ENCODE measurements at places on chromosomes 13 and 19.
A peak's percentile ranks its signal among the peaks of the same experiment; 100 is the strongest.

DNA sequence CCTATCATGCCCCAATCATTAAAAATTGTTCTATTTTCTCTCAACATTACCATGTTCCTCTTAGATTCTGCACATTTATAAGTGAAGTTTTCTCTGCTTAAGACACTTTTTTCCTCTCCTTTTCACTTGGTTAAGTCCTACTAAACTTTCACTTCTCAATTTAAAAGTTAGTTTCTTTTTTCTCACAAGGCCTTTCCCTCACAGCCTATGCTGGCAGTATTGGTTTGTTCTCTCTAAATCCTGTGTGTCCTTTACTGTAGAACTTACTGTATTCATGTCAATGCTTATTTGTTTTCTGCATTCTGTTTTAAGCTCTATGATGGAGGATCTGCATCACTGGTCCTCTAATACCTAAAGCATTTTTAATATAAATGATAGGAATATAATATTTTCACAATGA is 2816.6 kb downstream of the PCDH9 start:
- no peak for DNase-seq

DNA sequence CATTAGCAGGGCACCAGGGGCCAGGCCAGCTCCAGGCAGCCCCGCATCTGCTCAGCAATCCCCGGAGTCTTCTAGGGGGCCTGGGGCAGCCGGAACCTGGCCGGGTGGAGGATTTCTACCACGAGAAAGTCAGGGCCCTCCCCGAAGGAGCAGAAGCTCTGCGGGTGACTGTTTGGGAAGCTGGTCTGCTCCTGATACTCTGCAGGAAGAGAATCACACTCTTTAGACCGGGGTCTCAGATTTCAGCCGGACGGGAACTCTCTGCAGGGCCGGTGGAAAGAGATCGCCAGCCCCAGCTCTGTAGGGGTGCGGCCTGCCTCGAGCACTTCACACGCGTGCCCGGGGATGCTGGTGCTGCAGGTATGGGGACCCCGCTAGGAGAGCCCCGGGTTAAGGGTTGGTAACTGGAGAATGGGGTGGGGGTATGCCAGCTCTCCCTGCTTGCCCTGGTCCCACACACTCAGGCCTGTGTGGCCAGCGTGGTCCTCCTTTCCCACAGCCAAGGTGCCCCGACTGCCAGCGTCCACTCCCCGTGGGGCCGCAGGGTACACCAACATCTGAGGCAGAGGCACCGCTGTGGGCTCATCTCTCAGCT is 20.1 kb downstream of the RASA3 start:
- DNase-seq: no peak

GRCh38 chr13:51318015-51318414 is 21.5 kb upstream of the SERPINE3 start:
- DNase-seq: no peak

GRCh38 chr13:35957996-35958395 is 173.2 kb downstream of the DCLK1 start:
- no peak for DNase-seq

GRCh38 chr19:41705393-41706174 is 2.8 kb upstream of the CEACAM5 start:
- DNase-seq: no peak

DNA sequence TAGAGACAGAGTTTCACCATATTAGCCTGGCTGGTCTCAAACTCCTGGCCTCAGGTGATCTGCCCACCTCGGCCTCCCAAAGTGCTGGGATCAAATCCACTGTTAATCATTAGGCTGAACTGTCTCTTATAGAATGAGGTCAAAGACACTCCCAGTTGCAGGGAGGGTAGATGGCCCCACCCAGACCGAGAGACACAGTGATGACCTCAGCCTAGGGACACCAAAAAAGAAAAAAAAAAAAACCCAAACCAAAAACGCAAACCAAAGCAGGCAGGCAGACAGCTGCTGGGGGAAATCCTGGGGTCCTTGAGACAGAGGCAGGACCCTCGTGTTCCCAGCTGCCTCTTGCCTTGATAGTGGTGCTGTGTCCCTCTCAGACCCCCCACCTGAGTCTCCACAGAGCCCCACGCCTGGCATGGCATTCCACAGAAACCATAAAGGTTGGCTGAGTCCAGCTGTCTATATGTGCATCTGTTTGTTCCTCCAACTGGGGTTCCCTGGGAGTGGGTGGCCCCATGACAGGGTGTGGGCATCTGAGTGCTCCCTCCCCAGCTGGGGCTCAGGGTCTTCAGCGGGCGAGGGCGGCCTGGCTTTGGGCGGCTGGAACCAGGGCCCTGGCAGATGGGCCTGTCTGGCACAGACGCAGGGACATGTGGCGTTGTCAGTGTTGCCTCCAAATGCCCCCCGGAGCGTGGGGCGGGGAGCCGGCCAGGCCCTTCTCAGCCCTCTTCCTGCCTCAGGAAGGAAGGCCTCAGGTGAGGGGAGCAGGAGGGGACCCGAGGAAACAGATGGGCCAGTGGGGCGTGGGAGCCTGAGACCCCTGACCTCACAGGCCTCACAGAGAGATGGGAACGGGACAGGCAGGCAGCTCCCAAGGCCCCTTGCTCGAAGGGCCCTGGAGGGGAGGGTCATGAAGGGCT is 5.2 kb downstream of the DAND5 start:
- DNase-seq: no peak

DNA sequence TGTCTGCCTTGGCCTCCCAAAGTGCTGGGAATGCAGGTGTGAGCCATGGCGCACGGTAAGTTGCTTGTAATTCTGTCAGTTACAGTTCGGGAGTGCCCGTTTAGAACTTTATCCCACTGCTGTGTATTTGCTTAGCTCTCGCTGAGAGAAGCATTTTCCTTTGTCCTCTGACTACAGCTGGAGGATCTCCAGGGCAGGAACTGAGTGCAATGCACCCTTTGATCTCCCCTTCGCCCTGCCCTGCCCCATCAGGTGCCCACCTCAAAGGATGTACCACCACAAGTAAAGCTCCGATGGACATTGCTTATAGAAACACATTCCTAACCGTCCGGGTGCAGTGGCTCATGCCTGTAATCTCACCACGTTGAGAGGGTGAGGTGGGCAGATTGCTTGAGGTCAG is 6.5 kb downstream of the BRME1 start:
- no peak for DNase-seq

DNA sequence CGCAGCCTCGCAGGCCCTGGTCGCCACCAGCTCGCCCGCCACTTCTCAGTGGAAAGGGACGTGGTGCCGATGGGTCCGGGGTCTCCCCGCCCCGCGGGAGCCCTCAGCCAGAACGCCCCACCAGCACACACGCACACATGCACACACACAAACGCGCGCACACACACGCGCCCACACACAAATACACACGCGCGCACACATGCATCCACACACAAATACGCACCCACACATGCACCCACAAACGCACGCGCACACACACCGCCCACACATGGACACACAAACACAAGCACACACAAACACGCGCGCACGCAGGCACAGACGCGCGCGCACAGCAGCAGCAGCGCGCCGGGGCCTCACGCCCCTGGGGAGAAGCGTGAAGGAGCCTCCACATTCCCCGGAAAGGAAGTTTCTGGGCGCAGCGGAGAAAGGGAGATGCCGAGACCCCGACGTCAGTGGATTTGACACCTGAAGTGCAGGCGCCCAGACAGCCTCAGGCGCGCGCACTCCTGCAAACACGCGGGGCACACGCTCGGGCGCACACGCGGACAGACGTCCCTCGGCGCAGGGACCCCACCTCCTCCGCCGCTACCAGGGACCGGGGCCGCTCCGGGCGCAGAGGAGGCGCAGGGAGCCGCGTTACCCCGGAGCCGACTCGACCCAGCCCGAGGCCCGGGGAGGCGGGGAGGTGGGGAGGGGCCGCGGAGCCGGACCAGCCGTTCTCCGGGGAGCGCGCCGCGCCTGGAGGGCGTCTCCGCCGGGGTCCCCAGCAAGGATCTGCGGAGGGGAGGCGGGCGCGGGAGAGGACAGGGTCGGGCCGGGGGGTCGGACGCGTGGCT is 622 bp downstream of the RASA3 start:
- DNase-seq: peak; percentile 58

DNA sequence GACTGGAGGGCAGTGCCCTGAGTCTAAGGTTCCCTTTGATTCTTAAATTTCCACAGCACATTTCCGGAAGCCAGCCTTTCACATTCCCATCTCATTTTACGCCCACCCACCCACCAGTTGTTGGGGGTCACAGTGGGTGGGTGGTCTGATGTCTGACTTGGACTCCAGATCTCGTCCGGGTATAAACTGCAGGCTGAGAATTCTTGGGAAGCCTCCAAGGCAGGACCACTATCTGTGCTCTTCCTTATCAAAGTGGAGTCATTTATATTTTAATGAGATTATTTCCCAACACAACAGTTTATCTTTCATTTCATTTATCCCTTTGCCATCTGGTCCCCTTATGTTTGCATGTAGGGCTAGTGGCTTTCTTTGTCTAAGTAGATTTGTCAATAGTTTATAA is 3.6 kb upstream of the FAM124A start:
- no peak for DNase-seq

DNA sequence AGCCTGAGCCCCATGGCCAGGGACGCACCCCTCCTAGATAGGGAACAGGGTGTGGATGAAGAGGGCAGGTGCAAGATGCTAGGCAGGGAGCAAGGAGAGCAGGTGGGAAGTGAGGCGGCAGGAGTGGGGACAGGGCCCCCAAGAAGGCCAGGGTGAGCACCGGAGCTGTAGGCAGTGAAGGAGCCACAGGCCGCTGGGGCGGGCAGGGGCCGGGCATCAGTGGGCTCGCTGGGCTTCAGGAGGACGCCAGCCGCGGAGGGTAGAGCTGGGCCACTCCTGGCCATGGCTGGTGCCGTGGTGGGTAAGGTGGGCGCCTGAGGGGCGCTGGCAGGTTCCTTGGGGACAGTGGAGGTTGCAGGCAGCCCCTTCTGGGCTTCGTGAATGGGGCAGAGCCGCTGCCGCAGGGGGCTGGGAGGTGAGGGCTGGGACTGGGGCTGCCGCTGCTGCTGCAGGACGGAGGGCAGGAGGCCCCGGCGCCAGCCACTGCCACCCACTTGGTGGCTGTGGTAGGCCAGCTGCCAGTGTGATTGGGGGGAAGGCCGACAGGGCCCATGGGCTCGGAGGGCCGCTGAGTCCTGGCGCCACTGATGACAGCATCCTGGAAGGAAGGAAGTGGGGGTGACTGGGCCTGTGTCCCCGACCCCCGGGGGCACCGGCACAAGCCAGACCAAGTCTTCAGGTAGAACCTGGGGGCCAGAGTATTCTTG is 2.1 kb downstream of the NKPD1 start:
- DNase-seq: no peak

- DNase-seq: no peak
Measured at GRCh38 chr19:13004273-13004672, 9.0 kb downstream of the NFIX start.

GRCh38 chr19:9580728-9581127 is 3.6 kb downstream of the ZNF121 start:
- DNase-seq: no peak

- no peak for DNase-seq
Measured at GRCh38 chr19:56308792-56309191, 5.8 kb downstream of the ZSCAN5A start.

DNA sequence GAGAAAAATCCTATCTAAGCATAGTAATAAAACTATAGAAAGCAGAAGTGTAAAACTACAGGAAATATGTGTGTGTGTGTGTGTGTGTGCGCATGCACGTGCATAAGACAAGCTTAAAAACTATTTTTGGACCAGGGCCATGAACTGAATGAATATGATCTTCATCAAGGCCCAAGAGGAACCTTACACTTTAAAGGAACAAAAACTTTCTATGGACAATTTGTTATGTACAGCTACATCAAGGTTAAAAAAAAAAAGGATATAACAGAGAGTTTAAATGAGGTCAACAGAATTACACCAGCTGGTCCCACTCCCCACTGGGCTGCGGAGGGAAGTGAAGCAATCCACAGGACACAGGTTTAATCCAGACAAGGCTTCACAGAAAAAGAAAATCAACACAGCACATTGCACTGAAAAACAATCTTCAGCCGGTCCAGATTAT is 151.1 kb downstream of the LHFPL6 start:
- DNase-seq: peak; percentile 70

DNA sequence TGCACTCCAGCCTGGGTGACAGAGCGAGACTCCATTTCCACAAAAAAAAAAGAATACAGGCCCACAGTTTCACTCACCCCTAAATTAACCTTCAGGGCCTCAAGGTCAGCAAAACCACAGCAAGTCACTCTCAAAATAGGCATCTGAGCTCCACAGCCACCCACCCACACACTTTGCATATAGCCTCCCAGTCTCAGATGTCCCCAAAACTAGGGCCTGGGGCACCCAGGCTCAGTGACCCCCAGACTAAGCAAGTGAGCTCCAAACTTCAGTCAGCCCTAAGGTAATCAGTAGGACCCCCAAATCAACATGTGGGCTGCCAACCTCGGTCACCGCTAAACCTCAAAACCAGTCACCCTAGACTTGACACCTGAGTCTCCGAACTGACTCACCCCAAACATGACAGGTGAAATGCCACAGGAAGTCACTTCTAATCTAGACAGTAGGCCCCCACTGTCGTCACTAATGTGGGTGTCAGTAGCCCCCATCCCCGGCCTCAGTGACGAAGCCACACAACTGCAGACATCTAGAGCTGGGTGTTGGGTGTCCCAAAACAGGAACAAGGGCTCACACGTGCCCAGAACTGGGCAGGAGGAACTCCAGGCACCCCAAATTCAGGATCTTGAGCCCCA is 13.9 kb downstream of the RABAC1 start:
- DNase-seq: no peak

DNA sequence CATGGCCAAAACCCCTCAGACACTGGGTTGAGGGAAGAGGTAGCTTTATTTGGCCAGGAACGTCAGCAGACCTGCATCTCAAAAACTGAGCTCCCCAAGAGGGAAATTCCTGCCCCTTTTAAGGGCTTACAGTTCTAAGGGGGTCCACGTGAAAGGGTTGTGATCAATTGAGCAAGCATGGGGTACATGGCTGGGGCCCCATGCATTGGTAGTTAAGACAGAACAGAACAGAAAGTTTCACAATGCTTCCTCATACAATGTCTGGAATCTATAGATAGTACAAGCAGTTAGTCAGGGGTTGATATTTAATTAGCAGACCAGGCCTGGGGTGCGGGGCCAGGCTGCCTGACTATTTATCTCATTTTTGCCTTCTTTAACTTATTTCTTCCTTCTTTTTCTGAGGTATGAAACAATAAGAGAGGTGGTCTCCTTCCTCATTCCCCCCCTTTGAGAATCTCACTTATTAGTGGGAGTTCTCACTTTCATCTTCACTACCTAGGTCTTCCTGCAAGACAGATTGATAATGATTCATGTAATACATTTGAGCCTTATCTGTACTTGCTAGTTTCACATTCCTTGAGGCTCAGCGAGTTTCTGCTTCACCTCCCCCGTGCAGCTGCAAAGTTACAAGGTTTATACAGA is 84.8 kb downstream of the SLC25A15 start:
- no peak for DNase-seq

- no peak for DNase-seq
Measured at GRCh38 chr13:36712770-36713169, 39.0 kb downstream of the SERTM1 start.

DNA sequence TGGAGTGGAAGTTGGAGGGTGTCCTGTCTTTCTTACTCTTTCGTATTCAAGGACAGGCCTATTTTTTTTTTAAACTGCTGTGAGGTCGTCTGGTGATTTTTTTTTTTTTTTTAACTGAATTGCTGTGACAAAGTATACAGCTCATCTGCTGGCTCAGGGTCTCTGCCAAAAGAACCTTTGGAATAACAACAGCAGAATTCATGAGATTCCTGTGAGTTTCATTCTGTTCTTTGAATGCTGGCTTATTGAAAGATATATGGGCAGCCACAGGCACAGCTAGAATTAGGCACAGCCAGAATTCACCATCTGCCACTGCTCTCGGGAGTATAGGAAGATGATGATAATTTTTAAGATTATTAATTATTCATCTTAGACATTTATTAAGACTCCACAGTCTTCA is 21.4 kb upstream of the FRY start:
- DNase-seq: no peak
